ENCODE measurements at places on chromosomes 5 and 9.

GRCh38 chr5:133868946-133869518, 99.4 kb downstream of the C5orf15 start:
- DNase-seq = no peak

GRCh38 chr5:171865471-171865870, 79.9 kb downstream of the SMIM23 start:
- no peak for DNase-seq

DNA sequence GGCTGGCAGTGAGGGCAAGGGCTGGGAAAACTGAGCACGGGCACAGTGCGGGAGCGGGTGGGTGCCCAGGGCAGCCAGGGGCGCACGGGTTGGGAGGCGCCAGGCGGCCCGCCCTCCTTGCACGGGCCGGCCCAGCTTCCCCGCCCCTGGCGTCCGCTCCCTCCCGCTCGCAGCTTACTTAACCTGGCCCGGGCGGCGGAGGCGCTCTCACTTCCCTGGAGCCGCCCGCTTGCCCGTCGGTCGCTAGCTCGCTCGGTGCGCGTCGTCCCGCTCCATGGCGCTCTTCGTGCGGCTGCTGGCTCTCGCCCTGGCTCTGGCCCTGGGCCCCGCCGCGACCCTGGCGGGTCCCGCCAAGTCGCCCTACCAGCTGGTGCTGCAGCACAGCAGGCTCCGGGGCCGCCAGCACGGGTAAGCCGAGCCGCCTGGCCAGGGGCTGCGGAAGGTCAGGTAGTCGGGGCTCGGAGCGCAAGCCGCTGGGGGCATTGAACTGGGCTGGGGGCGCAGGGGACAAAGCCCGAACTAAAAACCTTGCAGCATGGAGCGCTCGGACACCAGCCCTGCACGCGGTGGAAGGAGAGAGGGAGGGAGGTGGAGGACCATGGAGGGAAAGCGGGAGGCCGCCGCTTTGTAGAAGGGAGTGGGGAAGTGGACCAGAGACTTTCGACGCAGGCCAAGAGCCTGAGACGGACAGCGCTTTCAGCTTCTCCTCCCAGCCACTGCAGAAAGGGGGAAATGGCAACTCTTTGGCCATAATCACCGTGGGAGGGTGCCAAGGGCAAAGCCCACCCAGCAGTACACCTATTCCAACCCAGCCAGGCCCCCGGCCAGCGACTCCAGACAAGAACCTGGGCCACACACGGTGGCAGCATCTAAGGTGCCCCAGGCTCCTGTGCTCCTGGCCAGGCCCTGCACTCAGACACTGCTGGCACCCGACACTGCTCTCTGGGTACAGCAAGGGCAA, at the start of gene TGFBI:
TGFBI (plus strand) TSS at position 207 of the 961 bp plus-strand sequence; CDS start at position 275, 68 bp downstream.
- DNase-seq = no peak

DNA sequence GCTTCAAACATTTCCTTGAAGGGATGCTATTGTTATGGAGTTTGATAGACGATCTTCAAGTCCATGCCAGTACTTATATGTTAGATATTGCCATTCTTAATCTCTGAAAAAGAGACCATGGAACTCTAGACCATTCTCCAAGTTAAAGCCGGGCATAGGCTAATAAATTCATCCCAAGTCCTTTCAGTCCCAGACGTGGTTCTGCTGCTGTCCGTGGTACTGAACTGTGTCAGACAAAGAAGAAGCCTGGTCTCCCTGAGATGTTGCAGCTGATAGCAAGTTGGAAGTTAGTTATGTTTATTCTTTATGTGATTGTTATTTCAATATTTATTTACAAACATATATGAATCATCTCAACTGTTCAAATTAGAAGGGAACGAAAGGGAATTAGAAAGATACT, 158.7 kb downstream of the NMUR2 start:
- no peak for DNase-seq

- no peak for DNase-seq
These were observed 93.4 kb upstream of the IRX4 start for GRCh38 chr5:1975898-1976765.

DNA sequence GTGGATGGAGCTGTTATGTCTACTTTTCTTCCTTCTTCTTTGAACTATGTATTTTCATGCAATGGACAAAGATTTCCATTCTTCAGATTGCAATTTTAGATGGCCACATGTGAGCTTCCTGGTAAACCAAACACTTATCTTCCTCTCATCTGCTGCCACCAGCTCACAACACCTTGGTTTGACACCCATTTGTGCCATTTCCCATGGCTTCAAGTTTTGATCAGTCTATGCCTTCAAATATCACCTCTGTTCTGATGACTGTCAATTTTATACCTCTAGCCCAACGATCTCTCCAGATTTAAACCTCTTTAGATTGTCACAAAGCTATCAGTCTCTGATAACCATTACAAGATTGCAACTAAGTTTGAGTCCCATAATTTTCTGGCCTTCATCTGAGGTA, 147.2 kb downstream of the TMEM38B start:
- no peak for DNase-seq

- no peak for DNase-seq
These were observed 102.3 kb downstream of the SLC25A46 start for GRCh38 chr5:110841137-110841536.

DNA sequence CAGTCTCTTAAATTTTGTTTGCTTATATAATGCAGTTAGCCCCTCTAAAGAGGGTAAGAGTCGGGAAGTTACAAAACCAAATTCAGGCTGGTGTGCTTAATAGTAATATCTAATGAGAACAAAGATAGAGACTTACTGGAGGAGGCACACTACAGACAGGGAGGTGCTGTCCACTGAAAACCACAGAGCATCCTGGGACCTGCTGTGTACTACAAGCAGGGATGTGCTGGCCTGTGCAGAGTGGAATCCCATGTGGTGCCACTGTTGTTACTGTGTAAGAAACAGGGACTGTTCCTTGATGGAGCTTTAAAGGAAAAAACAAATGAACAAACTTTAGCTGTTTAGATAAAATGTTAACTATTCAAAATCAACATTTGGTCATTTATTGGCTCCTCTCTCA, 42.4 kb downstream of the RNF38 start:
- DNase-seq = no peak

DNA sequence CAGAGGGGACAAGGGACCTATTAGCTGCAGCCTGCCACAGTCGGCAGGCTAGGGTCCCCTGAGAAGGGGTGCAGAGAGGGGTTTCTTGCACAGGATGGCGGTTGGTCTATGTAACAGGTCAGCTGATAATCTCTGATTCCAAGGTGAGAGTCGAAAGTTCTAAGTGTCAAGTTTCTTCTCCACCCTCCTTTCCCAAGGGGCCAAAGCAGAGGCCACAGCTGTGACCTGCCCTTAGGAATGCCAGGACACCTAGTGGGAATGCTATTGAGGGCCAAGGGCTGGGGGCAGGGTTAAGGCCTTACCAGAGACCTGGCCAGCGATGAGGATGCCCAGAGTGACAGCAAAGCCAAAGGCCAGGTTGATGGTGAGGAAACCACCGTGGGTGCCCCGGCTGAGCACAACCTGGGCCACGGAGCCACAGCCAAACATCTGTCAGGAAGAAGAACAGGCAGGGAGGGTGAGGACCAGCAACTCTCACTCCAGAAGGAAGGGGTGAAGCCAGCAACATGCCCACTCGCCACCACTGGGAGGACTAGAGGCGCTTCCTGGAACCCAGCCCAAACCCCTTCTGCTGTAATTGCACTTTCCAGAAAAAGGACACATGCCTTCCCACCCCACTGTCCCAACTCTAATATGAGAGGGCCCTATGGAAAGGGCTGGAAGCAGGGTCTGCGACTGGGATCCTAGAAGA, 3.8 kb downstream of the AQP3 start:
- no peak for DNase-seq

DNA sequence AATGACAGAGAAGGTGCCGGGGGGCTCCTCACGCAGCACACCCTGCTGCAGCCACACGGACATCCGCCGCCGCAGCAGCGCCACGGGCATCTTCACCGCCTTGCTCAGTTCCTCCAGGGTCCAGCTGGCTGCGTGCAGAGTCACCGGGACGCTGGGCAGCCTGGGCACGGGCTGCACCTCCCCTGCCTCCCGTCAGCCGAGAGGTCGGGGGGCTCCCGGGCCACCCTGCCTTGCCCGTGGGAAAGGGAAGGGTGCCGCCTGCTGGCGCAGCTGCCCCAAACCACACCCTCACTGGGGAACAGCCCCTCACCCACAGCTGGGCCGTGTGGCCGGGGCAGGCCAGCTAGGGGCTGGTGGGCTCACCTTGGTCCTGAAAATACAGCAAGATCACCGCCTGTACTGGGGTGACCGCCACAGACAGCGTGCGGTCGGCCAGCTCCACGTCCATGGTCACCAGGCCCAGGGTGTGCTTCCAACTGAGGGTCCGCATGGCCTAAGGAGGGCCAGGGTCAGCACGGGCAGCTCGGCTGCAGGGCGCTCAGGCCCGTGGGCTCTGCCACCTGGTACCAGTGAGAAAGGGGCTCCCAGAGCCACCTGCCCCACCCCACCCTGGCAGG, 3.6 kb upstream of the TMEM210 start:
- no peak for DNase-seq

- DNase-seq = no peak
These were observed 161.1 kb downstream of the CSNK1G3 start for GRCh38 chr5:123673107-123673506.

DNA sequence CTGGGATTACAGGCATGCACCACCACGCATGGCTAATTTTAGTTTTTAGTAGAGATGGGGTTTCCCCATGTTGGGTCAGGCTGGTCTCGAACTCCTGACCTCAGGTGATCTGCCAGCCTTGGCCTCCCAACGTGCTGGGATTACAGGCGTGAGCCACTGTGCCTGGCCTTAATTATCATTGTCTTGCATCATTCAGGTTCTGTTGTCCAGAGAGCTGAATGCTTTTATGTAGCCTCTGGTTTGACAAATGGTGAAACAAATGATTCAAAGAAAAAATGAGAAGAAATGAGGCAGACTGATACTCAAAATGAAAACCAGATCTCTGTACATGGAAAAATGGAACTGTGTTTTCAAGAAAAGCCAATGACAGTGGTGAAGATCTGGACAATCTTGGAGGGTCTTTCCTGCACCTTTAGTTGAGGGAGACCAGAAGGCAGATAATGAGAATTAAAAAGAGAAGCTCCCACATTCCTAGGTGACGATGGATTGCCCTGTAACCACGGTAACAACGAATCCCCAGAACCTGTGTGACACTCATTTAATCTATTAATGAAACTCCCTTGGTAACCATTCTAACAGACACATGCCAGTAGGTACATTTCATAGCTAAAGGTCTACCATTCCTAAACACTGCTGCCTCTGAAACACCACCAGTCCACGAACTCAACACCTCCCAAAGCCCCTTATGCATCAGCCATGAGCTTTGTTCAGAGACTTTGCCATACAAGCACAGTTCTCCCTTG, 1.6 kb downstream of the TEX48 start:
- no peak for DNase-seq

GRCh38 chr5:147935032-147935431, 28.7 kb upstream of the C5orf46 start:
- DNase-seq = no peak

- no peak for DNase-seq
These were observed 344.1 kb downstream of the TMEM38B start for GRCh38 chr9:106038266-106039001.

- DNase-seq = no peak
These were observed 585.9 kb downstream of the TLR4 start for GRCh38 chr9:118290116-118290515.

DNA sequence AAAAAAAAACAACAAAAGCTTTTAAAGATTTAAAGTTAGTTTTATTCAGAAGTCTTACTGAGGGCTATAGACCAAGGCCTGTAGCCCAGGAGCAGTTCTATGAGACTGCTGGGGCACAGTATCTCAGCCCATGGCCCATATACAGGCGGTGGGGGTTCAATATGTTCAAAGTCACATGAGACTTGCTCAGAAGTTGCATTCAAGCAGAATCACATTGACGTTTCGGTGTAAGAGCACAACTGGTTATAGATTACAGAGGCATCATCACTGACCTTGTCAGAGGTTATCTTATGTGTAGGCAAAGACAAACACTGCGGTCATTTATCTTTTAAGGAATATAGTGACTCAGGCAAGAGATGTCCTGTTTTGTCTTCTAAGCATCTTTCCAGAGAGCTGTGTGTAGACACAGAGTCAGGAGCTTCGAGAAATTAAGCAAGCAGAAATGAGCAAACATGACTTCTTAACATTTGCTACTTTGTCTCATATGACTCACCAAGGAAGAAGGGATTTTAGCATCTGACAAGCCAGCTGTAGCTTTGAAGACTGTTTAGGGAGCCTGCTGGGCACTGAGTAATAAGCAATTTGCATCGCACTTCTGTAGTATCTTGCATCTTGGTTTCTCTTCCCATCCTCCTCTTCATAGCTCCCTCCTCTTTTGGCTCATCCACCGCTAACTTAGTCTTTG, 12.9 kb upstream of the F2RL1 start:
- DNase-seq = no peak

DNA sequence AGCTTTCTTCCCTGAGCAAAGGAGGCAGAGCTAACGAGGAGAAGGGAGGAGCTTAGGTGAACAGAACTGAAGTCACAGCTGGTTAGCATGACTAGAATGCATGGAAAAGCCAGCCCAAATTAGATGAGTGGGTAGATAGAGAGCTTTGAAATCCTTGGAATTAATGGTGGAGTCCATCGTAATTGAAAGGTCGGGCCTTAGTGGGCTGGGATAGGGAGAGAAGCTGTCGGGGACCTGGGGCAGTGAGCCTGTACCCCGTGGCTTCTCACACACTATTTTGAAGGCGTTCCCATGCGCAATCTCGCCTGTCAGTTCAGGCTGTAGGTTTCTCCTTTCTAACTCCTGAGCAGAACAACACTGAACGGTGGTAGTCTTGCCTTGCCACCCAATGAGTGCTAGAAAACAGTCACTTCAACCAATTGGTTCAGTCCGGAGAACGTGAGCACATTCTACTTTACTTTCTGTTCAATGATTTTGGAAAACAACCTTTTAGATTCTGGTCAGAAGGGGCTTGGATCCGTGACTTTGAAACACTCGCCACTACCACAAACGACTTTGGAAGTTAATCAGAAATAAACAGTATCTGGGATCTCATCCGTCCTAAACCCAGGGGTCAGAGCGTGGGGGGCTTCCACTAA, 655 bp upstream of the RAI14 start:
- no peak for DNase-seq

DNA sequence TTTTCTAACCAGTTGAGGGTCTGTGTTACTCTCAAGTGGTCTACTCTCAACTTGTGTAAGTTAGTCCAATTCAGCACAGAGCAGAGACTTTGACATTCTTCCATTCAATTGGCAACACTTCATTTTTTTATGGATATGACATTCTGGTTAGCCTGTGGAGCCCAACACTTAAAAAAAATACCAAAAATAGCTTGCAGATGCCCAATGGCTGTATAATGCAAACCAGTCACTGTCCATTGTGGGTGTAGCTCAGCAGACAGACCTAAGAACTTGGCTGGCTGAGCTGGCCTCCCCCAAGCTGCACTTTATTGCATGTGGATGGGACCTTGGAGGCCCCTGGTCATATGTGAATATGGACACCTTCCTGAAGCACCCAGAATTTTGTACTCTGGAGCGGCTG, 103.2 kb downstream of the DPYSL3 start:
- no peak for DNase-seq

GRCh38 chr5:179801304-179802206, 5.1 kb downstream of the MGAT4B start:
- DNase-seq = no peak

- no peak for DNase-seq
These were observed 230.1 kb downstream of the CAAP1 start for GRCh38 chr9:26662476-26662875.

Measured in DMS79 (cell line).